ENCODE measurements at places on chromosomes 4 and X.

GRCh38 chr4:145734576-145735346 is 54.8 kb downstream of the C4orf51 start:
- no peak for DNase-seq

- DNase-seq, result no peak
These were observed 26.7 kb downstream of the MANBA start for GRCh38 chr4:102734116-102734515.

GRCh38 chrX:17361620-17362019 is 13.4 kb upstream of the NHS start:
- DNase-seq, result no peak

- no peak for DNase-seq
These were observed 17.7 kb upstream of the ASB5 start for GRCh38 chr4:176286728-176287127.

GRCh38 chrX:117274965-117275364 is 812.2 kb upstream of the CT83 start:
- no peak for DNase-seq

GRCh38 chr4:106245176-106245575 is 70.8 kb downstream of the TBCK start:
- DNase-seq, result no peak

GRCh38 chr4:63921561-63921960 is 487.7 kb downstream of the TECRL start:
- no peak for DNase-seq

GRCh38 chr4:40325406-40326019 is 9.6 kb upstream of the CHRNA9 start:
- no peak for DNase-seq

DNA sequence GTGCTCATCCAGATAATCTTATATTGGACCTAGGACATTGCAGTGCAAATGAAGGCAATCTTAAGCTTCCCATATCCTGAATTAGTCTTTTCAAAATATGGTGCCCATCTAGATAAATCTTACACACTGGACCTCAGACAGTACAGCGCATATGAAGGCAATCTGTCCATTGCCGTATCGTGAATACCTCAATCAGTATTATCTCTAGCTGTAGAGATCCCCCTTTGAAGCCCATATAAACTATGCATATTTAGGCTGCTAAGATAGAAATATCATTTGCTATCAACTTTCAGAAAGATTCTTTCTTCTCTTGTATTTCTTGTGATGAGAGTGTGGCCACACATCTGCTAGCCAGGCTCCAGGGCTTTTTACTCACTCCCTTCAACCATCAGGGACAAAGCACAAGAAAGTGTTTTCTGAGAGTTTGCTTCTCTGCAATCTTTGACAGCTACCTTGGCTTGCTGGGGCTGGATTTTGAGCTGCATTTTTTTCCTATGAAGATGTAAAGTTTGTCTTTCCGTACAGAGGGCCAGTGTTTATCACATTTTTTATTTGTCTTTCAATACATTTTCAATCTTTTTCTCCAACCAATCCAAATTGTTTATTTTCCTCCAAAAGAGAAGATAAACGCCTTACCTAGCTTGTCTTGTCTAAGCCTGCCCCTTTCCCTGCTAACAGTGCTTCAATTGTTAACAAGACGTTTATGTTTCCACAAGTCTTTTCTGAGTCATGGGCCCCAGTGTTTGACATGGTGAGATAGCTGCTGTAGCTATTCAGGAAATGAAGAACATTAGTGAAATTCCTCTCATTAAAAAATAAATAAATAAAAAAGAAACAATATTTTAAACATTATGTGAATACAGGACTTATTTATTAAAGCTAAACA is 57.6 kb upstream of the FAT1 start:
- no peak for DNase-seq

DNA sequence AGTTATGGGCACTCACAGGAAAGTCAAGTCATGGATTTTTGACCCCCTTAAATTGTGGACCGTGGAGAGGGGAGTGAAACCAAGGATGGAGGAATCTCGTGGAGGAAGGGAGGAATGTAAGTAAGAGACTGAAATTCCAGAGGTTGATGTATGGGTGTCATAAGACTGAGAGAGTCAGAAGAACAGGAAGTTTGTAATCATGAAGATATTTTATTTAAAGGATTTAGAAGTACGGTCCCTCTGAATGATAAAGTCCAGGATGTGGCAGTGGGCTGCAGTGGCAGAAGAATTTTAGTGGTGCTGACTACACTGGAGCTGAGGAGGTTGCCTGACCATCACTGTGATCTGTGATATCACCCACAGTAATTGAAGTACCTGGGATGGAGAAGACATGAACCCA is 57.8 kb downstream of the DCLK2 start:
- no peak for DNase-seq

- no peak for DNase-seq
These were observed 386.4 kb upstream of the RPS6KA3 start for GRCh38 chrX:20653070-20653469.

GRCh38 chr4:73718375-73719373 is 21.7 kb upstream of the CXCL8 start:
- no peak for DNase-seq

GRCh38 chr4:181662383-181662782 is 580.8 kb upstream of the TENM3 start:
- DNase-seq, result no peak

GRCh38 chrX:43481576-43481975 is 174.5 kb upstream of the MAOA start:
- no peak for DNase-seq

GRCh38 chr4:57124145-57124544 is 14.0 kb upstream of the IGFBP7 start:
- no peak for DNase-seq
